Activated T-helper 1 cell treated with anti-CD3 and anti-CD28 coated beads, Interleukin-2, amount 50 U/mL, for 16 hours (primary cell): ENCODE measurements at places on chromosomes 16 and 17.

GRCh38 chr17:32542186-32542585 lies 55.4 kb downstream of the CDK5R1 start:
- no peak for DNase-seq

DNA sequence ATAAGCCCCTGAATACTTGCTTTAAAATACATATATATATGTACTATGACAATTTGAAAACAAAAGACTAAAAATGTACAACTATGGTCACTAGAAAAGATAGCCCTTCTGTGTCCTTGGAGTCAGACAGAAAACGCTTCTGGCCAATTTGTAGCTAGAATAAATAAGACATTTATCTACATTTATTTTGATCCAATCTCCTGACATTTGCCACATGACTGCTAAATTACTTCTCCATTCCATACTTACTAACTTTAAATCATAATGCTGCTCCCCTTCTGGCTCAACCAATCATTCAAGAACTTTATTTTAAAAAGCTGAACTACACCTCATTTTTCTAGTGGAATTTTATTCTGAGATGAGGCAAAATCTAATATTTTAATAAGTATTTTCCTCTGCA lies 65.8 kb downstream of the CYTH1 start:
- no peak for DNase-seq

GRCh38 chr16:27084307-27085028 lies 17.7 kb downstream of the C16orf82 start:
- DNase-seq, result no peak

- DNase-seq, result no peak
Observed at GRCh38 chr17:5619088-5619740, 34.9 kb upstream of the NLRP1 start.

- no peak for DNase-seq
Observed at GRCh38 chr16:49709057-49709456, 146.9 kb downstream of the ZNF423 start.

DNA sequence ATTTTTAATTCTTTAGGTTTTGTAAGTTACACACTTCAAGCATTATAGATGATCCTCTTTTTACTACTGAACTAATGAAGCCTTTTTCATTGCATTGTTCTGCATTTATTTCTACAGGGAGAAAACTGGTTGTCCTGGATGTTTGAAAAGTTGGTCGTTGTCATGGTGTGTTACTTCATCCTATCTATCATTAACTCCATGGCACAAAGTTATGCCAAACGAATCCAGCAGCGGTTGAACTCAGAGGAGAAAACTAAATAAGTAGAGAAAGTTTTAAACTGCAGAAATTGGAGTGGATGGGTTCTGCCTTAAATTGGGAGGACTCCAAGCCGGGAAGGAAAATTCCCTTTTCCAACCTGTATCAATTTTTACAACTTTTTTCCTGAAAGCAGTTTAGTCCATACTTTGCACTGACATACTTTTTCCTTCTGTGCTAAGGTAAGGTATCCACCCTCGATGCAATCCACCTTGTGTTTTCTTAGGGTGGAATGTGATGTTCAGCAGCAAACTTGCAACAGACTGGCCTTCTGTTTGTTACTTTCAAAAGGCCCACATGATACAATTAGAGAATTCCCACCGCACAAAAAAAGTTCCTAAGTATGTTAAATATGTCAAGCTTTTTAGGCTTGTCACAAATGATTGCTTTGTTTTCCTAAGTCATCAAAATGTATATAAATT lies 53.0 kb downstream of the TUBD1 start:
- no peak for DNase-seq

DNA sequence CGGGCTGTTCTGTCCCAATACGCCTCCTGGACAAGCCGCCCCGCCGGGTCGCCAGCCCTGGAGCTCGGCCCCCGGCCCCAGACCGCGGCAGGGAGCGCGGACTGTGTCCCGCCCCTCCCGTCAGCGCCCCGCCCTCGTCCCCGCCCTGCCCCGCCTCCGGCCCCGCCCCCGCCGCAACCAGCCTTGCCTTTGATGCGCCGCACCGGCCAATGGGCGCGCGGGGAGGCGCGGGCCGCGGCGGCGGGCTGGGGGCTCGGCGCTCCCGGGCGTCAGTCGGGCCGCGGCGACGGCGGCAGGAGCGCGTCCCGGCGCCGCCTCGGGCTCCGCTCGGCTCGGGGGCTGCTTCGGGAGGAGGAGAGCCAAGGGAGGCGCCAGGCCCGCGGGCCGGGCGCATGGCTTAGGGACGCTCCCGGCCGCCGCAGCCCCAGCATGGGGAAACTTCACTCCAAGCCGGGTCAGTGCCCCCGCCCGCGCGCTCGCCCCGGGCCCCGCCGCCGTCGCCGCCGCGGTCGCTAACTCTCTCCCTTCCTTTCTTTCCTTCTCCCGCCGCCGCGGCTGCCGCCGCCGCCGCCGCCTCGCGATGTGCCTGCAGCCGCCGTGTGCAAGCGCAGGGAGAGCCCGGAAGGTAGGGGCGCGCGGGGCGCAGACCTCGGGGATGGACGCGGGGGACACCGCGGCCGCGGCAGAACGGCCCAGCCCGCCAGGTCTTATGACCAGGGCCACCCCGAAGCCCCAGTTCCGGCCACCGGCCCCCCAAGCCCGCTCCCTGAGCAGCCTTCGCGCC lies at the start of gene NKD1:
Gene NKD1, plus strand, starts transcription at position 272 of the 784 bp plus-strand sequence. Its CDS starts 158 bp downstream, at position 430.
- peak; percentile 69 for DNase-seq

GRCh38 chr16:22016927-22017326 lies 9.0 kb downstream of the MOSMO start:
- DNase-seq, result no peak

GRCh38 chr16:79400462-79401149 lies 199.9 kb downstream of the MAF start:
- no peak for DNase-seq

- DNase-seq, result no peak
Observed at GRCh38 chr16:48029768-48030167, 126.0 kb downstream of the ABCC12 start.

DNA sequence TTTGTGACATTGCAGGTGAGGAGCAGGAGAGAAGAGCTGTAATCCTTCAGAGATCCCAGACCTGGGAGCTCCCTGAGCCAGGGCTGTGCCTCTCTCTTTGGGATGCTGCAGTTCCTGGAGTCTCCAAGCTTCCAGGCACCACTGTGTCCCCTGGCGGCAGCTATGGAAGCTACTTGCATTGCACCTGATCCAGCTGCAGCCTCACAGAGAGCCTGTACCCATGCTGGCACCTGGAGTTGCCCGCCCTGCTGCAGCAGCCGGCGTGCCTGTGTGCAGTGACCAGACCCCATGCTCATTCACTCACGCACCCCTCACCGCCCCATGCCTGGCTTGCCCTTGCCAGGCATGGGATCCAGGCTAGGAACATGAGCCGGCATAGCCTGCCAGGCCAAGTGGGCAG lies 51.8 kb upstream of the MED9 start:
- no peak for DNase-seq

DNA sequence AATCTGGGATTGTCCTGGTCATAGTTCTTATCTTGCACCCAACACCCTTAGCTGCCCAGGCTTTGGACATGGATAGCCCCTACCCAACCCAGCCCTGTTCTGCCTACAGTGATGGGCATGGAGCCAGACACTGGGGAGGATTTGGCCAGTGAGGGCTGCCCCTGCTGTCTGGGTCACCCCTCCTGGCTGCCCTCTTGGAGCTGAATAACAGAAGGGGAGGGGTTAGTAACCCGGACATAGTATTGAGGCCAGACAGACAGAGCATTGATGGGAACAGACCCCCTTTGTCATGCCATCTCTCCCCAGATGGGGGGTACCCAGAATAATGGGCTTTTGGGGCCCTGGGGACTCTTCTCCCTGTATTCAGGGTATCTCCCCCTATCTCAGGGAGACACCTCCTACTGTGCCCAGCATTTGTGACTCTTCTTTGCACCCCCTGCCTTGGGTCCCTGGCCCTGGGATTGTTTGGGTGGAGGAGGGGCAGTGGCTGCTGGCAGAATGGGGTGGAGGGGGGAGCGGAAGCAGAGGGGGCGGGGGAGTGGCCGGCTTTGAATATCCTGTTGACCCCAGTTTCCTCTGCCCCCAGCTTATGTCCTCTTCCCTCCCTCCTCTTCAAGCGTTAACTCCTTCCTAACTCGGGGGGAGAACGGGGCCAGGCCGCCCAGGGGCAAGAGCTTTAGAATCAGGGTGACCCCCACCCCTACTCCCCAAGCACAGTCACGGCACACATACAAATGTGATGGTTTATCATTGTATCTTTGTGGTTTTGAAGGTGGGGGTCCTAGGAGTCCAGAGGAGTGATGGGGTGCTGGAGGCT lies 17.0 kb downstream of the GJD3 start:
- DNase-seq, result no peak

GRCh38 chr17:67879662-67880061 lies 54.4 kb downstream of the BPTF start:
- no peak for DNase-seq

- DNase-seq, result no peak
Observed at GRCh38 chr17:53127331-53127730, 695.4 kb upstream of the KIF2B start.

GRCh38 chr17:59762049-59762823 lies 54.8 kb downstream of the VMP1 start:
- no peak for DNase-seq

DNA sequence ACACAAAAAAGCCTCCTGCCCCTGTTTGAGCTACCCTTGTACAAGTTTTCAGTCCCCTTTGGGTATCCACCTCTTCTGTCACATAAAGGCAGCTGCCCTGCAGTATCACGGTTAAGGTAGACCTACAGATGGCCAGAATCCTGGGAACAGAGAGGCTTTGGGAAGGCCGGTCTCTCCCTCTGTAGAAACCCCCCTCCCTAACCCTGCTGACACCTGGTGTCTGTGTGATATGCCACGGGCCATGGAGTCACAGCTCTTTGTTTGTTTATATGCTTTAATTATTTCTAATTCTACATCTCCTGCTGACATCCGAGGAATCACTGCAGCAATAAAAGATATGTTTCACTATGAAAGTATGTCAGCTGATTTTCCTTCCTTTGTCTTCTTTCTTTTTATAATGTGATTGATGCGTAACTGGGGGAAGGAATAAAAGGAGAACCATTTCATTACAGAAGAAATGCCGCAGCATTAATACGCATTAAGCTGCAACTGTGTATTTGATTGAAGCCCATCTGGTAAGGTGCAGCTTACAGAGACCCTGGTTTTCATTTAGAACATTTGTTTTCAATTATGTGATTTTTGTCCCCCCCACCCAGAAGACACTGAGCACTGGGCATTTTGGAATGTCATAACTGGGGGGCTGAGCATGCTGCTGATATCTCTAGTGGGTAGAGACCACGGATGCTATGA lies 142.1 kb downstream of the SLC39A11 start:
- DNase-seq, result no peak

DNA sequence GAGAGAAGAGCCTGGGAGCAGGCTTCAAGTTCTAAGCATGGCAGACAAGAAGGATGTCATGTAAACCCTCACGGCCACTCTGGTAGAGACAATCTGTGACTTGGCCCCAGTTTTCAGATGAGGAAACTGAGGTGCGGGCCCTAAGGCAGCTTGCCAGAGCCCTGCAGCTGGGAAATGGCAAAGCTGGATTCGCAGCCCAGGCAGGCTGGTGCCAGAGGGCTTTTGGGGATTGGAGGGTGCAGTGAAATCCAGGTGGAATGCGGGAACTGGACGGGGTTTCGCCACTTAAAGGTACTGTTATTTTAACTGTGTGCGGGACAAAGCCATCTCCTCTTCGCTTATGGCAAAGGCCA lies 477 bp upstream of the OSGIN1 start:
- no peak for DNase-seq

DNA sequence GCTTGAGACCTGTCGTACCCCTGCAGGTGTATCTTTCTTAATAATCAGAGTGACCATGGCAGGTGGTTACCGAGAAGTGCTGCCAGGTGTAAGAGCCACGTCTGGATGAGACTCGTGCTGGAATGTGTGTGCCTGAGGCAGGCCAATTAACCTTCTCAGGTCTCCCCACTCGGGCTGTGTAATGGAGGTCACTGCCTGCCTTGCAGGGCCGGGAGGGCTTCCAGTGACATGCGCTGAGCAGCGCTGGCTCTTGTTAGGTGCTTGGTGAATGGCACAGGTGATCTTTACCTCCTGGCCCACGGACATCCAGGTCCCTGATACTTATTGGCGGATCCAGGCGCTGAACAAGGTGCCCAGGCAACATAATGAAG lies 4.6 kb upstream of the GSE1 start:
- no peak for DNase-seq

GRCh38 chr17:15261802-15262290 lies 3.3 kb downstream of the PMP22 start:
- no peak for DNase-seq

DNA sequence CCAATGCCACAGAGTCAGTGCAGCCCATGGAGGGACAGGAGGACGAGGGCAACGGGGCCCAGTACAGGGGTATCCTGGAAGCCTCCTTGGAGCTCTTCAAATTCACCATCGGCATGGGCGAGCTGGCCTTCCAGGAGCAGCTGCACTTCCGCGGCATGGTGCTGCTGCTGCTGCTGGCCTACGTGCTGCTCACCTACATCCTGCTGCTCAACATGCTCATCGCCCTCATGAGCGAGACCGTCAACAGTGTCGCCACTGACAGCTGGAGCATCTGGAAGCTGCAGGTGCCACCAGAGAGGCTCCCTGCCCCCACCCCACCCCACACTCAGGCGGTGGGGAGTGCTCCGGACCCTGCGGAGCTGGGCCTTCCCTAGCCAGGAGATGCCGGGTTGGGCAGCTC lies 16.6 kb downstream of the TRPV2 start:
- no peak for DNase-seq

GRCh38 chr17:83178533-83179304 lies 99.3 kb downstream of the METRNL start:
- peak; percentile 2 for DNase-seq

GRCh38 chr17:74512036-74512435 lies 19.2 kb downstream of the CD300LB start:
- no peak for DNase-seq

DNA sequence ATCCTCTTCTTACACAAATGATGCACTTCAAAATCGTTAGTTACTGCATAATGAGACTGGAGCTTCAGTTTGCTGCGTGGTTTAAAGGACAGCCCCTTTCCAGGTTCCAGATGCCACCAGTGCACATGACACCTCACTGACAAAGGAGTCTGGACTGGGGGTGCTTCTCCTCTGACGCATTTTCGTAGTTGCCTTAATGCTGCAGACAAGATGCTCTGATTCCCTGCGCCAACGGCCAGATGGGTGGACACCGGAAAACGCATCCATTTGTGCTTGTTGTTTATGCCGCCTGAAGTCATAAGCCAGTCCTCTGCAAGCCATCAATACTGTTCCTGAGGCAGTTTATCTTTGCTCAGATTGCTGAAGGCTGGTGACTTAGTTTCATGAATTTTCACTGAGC lies 16.0 kb downstream of the FBXO31 start:
- no peak for DNase-seq

DNA sequence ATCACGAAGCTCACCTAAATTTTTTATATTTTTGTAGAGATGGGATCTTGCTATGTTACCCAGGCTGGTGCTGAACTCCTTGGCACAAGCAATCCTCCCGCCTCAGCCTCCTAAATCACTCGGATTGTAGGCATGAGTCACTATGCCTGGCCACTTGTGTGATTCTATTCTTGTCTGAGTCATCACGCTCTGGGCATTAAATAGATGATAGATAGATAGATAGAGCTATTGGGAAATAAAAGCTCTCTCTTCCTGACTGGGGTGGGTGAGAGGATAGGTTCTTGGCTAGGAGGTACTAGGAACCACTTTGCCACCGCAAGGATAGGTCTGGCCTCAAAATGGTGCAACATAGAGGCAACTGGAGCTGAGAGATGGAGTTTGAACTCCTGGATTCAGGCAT lies 21.4 kb upstream of the CACNG3 start:
- no peak for DNase-seq
